ENCODE measurements at places on chromosomes 12 and 14.

GRCh38 chr12:112219195-112219594 lies 93.8 kb downstream of the TRAFD1 start:
- DNase-seq = no peak

DNA sequence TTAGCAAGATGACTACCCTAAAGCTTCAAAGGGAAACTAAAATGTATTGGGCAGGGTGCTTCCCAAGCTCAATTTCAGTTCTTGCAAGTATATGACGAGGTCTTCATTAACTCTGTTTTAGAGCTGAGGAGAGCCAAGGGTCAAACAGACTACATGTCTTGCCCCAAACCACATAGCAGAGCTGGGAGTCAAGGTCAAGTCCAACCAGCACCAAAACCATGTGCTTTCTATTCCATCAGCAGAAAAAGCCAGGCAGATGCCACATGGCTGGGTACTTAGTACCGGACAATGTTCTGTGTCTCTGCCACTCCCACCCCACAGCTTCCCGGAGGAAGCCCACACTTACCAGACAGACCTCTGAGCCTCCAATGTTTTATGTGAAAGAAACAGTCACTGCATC lies 17.6 kb downstream of the NID2 start:
- no peak for DNase-seq

- no peak for DNase-seq
Measured at GRCh38 chr12:88391556-88391955, 188.7 kb downstream of the KITLG start.

DNA sequence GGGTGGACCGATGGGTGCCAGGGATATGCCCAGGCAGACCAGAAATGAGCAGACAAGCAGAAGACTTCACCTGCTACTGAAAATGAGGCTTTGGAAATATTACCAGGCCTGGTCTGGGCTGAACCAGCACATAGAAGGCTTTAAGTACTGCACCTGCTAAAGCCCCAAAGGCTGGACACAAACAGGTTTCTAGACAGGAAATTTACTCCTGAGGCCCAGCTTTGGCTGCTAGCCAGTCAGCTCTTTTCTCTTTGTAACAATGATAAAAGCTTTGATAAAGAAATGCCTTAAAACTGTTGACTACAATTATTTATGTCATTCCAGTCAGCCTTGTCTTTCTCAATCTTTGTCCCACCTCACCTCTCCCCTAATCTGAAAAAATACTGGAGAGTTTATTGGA lies 228.9 kb upstream of the EGLN3 start:
- no peak for DNase-seq

- DNase-seq = peak; percentile 2
Measured at GRCh38 chr14:92783813-92784431, 10.2 kb upstream of the GOLGA5 start.

DNA sequence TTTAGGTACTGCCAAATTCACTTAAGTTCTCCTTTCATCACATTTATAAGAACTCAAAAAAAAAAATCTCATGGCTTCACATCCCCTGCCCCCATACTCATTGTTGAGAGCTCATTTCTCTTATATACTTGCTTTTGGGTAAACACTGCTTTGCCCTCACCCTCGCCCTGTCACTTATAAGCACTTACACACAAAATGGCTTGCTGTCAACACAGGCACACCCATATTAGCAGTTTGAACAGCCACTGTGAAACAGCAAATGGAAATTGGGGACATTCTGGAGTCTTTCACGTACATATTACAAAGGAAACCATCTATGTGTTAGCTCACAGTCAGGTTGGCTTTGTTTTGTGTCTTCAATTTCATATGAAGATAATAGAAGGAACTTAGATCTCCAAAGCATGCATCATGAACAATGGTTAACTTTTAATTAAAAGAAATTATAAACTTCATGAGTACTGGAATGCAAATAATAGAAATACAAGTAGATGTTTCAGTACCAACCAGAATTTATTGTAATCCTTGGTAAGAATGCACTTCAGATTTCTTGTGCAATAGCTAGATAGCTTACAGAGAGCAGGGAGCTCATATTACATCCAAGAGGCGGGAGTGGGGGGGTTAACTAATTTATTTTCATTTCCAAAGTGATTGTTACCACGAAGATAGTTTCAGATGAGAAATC lies 272.2 kb downstream of the ALG10B start:
- no peak for DNase-seq

DNA sequence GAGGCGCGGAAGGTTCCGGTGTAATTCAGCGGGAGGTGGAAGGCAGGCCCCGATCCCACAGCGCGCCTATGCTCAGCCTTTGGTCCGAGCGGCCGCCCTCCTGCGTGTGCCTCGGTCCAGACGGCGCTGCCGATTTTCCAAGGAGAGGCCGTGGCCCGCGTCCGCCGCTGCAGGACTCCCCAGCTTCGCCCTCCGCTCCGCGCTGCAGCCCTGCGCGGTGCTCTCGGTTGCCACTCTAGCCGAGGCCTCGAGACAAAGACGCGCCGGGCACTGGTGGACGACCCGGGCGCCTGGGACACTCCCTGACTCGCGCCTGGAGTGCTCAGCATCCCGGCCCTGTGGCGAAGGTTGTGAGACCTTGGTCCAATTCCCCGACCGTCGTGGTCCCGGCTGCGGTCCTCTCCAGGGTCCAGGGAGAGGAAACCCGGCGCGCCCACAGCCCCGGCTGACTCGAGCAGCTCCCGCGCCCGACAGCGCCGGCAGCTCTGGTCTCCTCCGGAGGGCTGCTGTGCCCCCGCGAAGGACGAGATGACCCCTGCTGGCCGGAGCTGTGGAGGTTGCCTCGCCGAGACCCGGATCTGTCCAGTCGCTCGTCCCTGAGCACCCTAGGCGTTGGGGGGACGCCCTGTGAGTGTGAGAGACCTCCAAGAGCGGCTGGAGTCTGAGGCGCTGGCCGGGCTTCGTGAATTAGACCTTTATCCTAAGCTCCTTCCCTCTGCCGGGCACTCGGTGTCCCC lies 6.5 kb downstream of the HOXC12 start:
- no peak for DNase-seq

DNA sequence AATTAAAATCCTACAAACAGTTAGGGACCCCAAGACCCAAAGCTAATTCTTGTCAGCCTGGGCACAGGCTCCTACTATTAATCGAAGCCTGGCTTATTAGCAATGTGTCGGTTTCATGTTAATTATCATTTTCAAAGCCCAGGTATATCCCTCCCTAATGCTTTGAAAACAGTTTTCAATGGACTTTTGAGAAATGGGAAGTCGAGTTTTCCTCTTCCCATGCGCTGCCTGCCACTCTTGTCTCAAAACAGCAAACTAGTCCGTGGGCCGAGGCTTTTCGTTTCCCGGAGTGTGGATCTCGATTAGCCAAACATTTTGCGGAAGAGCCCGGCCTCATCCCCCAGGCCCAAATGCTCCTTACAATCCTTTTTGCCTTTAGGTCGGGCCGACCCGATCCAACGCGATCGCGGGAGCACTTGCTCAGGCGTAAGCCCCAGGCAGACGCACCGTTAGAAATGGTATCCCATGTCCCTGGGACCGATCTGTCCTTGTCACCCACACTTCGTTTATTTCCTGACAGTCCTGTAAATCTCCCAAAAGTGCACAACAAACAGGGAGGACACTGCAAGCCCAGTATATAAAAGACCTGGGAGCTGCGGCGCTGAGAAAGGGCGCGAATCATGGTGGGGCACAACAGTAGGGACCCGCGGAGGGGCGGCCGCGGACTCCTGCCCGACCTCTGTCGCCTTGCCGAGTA lies 1.5 kb downstream of the SIX6 start:
- no peak for DNase-seq

DNA sequence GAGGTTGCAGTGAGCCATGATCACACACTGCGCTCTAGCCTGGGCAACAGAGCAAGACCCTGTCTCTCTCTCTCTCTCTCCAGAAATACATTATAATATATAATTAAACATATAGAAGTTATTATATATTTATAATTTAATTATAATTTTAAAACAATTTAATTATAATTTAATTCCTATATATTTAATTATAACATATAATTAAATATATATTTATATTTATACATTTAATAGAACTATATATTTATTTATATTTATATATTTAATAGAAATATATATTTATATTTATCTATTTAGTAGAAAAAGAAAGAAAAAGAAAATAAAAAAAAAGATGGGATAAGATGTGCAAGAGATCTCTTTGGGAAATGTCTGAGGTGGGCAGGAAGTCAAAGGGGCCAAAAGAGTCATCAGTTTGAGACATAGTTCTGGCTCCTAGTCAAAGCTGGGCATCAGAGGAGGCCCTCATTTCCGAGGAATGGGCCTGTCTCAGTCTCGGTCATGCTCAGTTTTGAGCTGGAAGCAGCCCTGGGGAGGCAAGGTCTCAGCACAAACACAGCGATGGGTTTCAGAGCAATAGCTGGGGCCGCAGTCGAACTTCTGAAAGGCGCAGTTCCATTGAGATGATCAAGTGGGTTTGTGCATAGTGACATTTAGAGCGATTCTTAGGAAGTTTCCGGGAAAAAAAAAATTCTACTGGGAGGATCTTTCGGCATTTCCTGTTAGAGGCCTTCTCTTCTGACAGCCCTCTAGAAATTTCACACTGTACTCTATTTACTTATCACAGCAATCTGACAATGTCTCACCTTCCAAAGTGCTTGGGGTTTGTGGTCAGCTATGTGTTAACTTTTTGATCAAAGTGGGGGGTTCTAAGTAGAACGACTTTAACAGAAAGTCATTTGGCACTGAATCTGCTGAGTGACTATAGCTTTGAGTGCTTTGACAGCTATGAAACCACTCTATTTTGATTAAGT lies 58.7 kb upstream of the GZMB start:
- DNase-seq = peak; percentile 29

DNA sequence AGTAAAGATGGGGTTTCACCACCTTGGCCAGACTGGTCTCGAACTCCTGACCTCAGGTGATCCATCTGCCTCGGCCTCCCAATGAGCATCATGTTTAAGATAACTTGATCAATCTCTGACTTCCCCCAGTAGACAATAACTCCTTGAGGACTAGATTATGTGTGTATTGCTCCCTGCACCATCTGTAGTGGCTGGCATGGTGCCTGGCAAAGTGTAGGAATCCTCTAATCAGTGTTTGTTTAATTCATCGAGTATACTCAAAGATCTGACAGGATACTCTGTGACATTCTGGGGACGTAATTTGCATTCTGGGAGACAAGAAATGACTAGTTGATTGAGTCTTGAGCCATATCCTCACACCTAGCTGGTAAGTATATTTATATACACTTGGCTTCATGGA lies 873.5 kb upstream of the TMEM132C start:
- no peak for DNase-seq

GRCh38 chr12:26496170-26496569 lies 300.8 kb downstream of the SSPN start:
- no peak for DNase-seq

GRCh38 chr12:109915171-109916040 lies 15.3 kb downstream of the TCHP start:
- no peak for DNase-seq

DNA sequence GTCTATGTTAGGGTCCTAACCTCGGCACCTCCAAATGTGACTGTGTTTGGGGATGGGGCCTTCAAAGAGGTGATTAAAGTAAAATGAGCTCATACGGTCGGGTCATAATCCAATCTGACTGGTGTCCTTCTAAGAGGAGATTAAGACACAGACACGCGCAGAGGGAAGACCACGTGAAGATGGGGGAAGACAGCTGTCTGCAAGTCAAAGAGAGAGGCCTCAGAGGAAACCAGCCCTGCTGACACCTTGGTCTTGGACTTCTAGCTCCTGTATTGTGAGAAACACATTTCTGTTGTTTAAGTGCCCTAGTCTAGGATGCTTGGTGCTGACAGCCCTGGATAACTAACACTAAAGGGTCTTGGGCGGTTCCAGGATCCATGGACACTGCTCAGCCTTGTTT lies 109.6 kb downstream of the DICER1 start:
- no peak for DNase-seq

DNA sequence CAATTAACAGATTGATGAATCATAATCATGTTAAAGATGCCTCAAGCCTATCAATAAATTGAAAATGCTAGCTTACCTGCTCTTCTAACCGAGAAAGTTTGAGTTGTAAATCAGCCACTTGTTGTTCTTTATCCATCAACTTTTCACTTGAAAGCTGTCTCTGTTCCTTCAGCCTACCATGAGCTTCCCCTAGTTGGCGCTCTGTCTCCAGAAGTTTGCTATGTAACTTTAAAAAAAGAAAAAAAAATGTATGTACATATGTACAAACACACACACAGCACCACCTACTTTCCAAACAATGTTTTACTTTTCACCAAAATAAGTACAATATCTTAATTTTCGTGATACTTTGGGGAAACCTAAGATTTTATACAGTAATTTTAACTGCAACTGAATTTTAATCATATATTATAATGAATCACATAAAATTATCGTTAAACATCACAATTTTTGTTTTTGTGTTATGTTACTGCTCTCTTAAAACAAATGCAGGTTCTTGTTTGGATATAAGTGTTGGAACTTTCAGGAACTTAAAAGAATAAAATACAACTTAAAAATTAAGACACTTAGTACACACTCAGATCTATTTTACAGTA lies 101.2 kb downstream of the EEA1 start:
- DNase-seq = peak; percentile 7

- no peak for DNase-seq
Measured at GRCh38 chr14:92122351-92122677, 545 bp downstream of the CPSF2 start.

DNA sequence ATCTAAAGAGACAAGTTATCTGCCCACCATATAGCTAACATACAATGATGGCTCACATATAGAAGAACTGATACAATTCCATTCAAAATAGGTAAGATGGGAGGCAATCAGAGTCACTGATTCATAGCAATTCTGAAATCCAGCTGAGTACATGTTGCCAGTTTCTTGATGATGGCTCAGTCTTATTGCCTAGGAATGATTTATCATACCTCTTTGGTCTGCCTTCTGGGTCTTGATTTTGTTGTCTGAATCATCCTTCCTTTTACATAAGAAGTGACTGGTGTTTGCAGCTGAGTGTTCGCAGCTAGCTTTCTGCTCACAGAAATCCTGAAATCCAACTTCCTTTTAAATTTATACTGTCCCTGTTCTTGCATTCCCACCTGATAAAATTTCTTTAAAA lies 463.2 kb upstream of the MGAT4C start:
- no peak for DNase-seq

- DNase-seq = peak; percentile 10
Measured at GRCh38 chr12:6699989-6700645, 498 bp downstream of the PIANP start.

- DNase-seq = no peak
Measured at GRCh38 chr12:3367750-3368444, 123.1 kb upstream of the PRMT8 start.

GRCh38 chr12:91404441-91404840 lies 221.8 kb upstream of the DCN start:
- DNase-seq = no peak

Data from stimulated activated naive CD4-positive, alpha-beta T cell treated with Interleukin-2 at 50 U/mL for 16 hours (primary cell).